ENCODE measurements at places on chromosomes 12 and 14.

- DNase-seq = no peak
Observed at GRCh38 chr12:121423253-121423652, 23.3 kb downstream of the RNF34 start.

GRCh38 chr12:20805921-20806320, 4.6 kb upstream of the SLCO1B3 start:
- DNase-seq = no peak

DNA sequence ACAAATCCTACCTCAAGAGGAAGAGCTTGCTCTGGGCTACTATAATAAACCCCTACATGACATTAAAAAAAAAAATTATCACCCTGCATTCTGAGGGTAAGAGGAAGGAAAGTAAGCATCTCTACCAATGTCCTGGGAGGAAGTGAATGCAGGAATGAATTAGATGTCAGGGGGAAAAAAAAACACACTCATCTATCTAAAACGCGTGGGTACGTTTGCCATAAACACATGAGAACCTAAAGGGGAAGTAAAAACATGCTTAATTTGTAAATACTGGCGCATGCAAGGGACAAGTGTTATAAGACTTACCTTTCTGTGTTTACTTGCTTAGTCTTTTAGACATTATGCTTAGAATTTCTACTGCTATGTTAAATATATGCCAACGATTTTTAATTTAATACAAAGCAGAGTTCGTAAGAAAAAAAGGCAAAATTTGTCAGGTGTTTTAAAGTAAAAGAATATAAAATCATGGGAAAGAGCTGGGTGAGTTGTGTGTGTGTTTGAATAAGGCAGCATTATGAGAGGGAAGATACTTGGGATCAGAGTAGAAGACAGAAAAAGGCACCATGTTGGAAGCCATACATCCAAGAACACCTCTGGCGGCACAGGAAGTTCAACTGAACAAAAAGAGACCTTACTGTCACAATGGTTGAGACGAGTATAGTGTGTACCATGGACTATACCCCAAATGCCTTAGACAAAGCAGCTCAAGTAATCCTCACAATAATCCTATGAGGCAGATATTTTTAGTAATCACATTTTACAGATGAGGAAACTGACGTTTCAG, 1.5 kb downstream of the TMED8 start:
- no peak for DNase-seq

DNA sequence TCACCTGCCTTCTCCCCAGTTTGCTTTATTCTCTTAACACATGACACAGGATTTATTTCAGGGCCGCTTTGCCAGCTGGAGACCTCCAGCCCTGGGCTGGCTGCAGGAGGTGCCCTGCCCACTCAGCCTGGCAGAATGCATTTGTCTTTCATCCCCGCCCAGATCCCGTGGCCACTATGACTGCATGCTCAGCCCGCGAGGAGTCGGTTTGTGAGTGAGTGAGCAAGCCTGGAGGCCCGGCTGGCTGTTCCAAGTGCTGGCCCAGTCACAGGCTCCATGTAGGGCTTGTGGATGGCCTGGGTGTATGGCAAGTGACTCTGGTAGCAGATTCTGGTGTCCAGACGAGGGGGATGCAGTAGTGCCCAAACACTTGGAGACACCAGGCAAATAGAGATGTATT, 2.1 kb downstream of the TDP1 start:
- DNase-seq = no peak

DNA sequence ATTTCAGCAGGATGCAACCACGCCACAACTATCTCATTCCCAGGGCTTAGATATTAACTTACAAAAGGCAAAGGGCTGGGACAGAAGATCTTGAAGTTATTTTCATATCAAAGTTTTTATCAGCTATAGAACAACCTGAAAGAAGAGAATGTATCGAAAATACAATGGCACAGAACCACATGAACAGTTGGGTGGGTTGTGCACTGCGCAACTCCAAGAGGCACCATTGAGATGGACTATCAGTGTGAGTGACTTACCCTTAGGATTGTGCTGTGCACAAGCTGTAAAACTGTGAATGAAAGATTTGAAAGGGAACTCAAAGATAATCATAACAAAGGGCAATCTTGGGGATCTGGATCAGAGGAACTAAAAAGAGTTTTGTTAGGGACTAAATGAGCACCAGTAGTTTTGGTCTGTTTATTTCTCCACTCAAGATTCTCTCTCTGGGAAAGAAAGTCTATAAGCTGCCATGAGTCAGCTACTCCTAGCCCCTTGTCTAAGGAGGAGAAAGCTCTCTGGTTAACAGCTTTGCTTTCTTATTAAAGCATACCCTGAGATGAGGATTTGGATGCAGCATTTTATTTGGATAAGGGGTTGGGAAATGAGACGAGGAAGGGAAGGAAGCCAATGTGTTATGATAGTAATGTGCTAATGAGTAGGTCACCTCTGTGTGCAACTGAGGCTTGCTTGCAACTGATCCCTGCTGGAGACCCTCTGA, 62.2 kb downstream of the TBX5 start:
- DNase-seq = no peak

DNA sequence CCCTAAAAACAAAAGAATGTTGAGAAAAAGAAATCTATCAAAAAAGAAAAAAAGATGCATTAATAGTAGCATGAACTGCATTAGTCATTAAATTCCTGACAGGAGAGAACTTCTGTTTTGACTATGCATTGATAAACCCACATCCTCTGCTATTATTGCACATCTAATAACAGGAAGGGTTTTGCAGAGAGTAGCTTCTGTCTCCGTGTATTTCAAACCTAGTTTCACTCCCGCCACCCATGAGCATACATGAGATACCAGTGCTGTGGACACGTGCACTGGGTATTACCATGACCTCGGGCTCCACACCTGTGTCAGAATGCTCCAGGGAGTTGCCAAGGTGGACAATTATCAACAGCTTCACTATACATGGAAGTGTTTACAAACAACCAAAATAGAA, 449.1 kb upstream of the SOX5 start:
- no peak for DNase-seq

- DNase-seq = no peak
Observed at GRCh38 chr12:117360551-117361346, 677 bp downstream of the NOS1 start.

GRCh38 chr14:54760866-54761575, 141.6 kb downstream of the GCH1 start:
- no peak for DNase-seq

GRCh38 chr12:126944684-126945083, 1322.3 kb upstream of the TMEM132C start:
- no peak for DNase-seq

GRCh38 chr14:37698840-37699777, 103.7 kb downstream of the TTC6 start:
- DNase-seq = no peak

GRCh38 chr12:103431387-103431786, 64.4 kb downstream of the C12orf42 start:
- DNase-seq = no peak

DNA sequence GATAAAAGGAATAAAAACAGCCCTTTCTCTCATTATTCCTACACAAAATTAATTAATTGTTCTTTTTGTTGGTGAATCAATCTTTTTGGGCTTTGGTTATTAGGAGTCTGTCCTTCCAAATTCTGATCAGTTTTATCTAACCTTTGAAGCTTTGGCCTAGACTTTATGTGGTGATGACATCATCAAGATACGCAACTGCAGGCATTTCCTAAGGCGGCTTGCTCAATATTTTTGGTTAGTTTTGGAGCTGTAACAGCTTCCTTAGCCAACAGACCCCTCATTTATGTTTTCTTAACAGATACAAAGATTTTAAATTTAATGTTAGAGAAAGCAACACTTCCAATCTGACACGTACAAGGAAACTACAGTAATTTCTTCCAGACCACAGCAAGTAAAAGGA, 87.8 kb upstream of the PDE3A start:
- peak; percentile 3 for DNase-seq

DNA sequence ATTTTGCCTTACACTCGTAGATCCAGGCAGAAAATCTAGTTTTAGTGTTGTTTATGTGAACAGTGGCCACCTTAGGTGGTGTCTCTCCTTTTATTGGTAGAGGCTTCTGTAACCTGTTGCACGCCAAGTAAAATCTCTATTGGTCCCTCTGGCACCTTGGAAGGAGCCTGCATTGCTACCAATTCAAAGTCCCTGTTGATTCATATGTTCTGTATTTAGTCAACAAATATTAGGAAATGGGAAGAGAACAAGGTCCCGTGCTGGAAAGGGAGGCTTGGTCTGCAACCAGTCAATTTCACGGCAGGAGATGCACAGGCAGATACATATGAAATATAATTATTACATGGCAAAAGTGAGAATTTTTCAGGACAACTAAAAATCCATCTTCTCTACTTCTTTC, 6.4 kb upstream of the GPHN start:
- DNase-seq = no peak

DNA sequence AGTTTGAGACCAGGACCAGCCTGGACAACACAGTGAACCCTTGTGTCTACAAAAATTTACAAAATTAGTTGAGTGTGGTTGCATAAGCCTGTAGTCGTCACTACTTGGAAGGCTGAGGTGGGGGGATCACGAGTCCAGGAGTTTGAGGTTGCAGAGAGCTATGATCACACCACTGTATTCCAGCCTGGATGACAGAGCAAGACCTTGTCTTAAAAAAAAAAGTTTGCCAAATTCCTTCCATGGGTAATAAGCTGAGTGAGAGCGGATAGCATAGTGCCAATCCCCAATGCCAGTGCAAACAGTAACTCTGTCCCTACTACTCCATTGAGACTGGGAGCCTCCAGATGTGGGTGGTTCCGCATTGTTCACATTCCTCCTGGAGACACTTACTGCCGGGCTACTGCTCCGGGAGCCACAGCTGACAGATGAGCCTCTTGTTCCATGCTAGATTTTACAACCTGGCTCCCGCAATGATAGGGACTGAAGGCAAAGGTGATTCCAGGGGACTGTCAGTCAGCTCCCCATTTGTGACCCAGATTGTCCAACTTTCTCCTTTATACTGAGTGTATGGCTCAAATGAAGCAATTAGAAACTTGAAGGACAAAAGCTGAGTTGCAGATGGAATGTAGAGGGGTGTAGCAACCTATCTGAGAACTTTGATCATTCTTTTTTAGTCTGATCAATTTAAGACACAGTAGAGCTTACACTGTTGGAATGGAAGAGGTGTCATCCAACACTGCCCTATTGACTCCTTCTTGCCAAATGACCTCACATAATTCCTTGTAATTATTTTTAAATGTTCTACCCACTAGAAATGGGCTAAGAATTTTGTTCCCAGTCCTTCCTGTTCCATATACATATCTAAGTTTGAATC, 13.4 kb upstream of the FRMD6 start:
- DNase-seq = no peak
